ENCODE measurements at places on chromosomes 2 and 18. TPM values are rescaled to one million over a fixed set of nuclear protein-coding genes. Genes with fewer than 3 reads are reported as not detected.

DNA sequence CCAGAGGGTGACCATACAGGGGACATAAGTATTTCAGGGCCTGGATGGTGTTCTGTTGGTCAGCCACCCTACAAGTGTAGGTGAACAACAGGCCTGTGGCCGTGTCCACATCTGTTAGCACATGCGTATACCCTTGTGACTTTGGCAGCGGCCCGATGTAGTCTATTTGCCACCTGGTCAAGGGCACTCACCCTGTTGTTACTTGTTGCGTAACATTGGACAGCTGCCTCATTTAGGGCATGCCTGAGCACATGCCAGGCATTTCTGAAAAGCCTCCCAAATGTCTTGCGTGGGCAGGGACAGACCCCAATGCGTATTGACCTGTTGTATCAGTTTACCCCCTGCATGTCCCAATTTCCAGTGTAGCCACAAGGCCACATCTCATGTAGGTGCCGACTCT lies 235.0 kb downstream of the MBD5 start:
- no peak for DNase-seq

DNA sequence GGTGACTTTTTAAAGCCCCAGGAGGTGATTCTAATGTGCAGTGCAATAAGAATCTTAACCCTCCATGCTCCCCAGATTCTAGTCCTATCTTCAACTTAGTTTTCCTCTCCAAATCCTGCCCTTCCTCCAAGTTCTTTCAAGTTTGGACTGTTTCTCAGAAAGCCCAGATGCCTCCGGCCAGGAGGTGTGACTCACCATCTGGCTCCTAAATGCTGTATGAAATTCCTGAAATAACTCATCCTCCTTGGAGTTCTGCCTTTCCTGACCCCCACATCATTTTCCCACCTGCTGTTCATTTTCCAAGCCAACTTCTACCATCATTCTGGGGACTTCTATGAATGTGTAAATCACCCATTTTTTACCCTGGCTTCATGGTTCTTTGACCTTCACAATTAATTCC lies 118.2 kb upstream of the NOL4 start:
- no peak for DNase-seq

DNA sequence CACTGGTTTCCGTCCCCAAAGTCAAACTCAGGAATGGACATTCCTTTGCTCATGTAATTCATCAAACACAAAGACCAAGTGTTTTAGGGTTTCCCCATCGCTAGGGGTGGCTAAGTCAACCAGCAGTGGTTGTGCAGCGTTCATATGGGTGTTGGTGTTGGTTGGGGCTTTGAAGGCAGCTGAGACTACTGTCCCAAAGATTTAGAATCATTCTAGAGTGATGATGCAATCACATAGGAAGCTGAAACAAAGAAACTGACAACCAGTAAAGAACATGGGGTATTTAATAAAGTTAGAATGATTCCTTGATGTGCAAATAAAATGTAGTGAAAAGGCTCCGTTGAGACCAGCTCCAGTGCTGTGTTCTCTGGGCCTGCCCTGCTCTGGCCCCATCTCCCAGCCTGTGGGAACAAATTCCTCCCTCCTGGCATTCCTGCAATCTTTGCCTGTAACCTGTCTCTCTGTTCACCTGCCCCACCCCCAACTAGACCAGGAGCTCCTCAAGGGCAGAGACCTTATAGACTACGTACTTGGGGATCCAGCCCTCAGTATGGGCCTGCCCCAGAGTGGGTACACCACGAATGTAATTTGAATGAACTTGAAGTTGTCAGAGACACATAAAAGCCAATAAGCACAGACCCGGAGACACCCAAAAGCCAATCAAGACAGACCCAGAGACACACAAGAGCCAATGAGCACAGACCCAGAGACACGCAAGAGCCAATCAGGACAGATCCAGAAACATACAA lies 191.7 kb upstream of the TWIST2 start:
- no peak for DNase-seq

- DNase-seq: no peak
Measured at GRCh38 chr2:130390460-130391057, 34.7 kb downstream of the PTPN18 start.

DNA sequence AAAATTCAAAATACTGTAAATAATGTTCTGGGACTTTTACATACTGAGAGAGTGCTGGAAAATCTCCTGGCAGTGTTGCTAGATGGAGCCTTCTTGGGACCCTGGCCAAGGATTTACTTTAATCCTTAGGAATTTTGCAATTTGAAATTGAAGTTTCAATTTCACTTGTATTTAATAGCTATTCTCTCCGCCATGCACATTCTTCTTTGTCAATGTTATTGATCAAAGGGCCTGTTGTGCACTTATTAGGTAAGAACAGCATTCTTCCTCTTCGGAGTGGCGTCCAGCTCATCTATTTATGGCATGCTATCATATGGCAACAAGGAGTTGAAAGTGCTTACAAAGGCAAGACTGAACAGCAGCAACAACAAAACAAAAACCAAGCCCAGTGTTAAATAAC lies 40.1 kb upstream of the SOS1 start:
- peak; percentile 38 for DNase-seq

Gene SCYGR5
- not detected for polyA plus RNA-seq

Data from right lung (tissue), 10 donors.